ENCODE measurements at places on chromosomes 7 and 10.

DNA sequence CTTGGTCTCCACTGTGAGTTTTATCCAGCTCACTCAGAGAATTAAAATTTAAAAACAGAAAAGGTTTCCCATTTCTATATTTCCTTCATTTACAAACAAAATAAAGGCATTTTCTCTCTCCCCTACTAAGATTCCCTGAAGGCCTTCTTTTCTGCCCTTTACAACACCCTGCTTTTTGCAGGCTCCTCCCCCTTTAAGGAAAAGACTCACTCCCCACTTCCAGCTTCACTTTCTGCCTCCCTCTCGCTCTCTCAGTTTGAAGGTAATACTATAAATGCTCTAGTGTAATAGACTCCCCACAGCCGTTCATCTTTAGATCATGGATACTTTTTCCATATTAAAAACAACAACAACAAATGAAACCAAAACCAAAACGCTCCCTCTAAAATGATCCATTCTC, 53.3 kb downstream of the CDHR3 start:
- DNase-seq = no peak

DNA sequence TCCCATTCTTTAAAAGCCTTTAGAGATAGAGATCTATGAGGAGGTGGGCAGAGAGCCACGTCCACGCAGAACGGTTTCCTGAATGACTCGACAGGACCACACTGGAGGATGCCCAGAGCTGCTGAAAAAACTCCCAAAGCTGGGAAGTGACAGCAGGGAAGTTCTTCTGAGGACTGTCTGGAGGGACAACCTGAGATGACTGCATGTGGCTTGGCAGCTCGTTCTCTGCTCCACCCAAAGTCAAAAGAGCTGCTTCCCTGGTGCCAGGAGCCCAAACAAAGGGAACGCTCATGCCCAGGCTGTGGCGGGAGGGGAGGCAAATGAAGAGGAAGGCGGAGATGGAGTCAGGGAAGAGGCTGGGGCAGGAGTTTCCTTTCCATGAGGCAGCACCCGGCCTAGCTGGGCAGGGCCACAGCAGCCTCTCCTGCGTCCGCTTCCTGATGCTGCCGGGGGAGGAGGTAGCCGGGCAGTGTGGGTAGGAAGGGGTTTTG, 95.4 kb downstream of the CCDC3 start:
- DNase-seq = no peak

DNA sequence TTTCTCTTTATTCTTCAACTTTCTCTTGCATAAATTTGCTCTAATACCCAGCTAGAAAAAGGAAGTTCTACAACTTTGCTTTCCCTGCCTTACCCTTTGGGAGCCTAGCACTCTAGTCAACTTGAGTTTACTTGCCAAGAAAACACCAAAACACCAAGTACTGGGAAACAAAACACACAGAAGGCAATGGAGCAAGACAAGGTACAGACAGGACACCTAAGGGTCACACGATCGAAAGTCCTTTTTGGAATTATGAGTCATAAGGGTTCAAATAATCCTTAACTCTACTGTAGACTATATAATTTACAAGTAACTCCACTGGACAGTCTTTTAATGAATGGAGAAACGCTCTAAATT, 42.6 kb upstream of the ANAPC16 start:
- DNase-seq = no peak

GRCh38 chr10:100749309-100750217, 4.2 kb downstream of the PAX2 start:
- DNase-seq = no peak

DNA sequence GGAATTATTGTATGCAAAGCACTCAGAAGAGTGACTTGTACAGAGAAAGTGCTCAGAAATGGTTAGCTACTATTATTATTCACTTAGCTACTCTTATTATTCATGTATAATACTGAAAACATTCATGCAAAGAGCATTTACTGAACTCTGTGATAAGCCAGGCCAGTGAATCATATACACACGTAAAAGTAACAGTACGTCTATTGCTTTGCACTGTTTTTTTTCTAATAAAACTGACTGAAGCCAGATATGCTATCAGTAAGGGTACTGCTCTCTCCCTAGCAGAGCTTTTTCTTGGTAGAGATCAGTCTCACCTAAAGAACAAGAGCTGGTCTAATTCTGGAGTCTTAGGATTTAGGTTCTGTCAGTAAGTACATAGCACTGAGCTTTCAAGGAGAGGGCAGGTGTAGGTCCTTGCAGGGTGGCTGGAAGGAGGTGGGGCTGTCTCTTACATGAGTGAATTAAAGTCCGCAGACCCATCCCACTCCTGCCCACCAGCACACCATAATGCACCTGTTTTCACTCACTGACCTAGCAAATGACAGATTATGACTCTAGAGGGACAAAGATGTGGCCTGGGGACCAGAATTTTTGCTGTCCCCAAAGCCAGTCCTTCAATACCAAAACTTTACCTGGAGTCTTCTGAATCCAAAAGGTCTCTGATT, 145.9 kb downstream of the ARID5B start:
- no peak for DNase-seq

DNA sequence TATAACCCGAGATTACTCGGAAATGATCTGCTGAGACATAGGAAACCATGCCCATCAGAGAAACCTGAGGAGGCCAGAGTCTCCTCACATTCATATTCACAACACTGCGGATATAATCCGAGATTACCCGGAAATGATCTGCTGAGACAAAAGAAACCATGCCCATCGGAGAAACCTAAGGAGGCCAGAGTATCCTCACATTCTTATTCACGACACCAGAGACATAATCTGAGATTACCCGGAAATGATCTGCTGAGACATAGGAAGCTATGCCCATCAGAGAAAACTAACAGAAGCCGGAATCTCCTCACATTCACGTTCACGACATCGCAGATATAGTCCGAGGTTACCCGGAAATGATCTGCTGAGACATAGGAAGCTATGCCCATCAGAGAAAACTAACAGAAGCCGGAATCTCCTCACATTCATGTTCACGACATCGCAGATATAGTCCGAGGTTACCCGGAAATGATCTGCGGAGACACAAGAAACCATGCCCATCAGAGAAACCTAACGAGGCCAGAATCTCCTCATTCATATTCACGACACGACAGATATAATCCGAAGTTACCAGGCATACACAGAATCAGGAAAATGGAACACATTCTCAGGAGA, 422.3 kb upstream of the AKR1E2 start:
- no peak for DNase-seq

GRCh38 chr7:95389516-95389915, 6.7 kb downstream of the PON3 start:
- DNase-seq = no peak

DNA sequence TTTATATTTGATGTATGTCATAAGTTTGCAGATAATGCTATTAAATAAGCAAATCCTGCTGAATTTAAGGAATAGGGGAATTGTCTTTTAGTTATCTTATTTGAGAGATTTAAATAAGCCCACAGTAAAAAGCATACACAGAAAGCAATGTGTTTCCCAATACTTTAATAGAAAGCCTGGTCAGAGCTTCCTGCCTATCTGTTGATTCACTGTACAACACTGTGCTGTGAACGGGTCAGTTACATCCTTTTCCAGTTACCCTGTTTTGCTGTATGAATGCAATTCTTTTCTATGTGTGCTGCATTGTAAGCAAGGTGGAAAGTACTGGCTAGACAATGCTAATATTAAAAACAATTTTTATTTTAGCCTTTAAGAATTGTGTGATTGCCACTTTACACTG, 81.2 kb downstream of the ANKRD7 start:
- no peak for DNase-seq

DNA sequence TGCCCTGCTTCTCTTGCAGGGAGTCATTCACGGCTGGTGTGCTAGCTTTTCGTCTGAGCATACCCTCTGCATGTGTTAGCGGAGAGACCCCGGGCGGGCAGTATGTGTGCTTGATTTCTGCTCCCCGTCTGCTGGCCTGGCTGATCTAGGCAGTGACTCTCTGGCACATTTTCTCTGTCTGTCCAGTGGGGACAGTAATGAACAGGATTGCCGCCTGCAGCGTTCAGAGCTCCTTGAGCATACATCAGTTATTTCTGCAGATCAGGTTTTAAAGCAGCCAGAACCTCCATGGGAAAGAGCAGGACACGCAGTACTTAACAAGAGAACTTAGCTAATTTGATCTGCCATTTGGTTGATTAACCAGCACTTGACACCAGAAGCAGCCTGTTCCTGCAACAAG, 242.5 kb downstream of the CELF2 start:
- DNase-seq = no peak

DNA sequence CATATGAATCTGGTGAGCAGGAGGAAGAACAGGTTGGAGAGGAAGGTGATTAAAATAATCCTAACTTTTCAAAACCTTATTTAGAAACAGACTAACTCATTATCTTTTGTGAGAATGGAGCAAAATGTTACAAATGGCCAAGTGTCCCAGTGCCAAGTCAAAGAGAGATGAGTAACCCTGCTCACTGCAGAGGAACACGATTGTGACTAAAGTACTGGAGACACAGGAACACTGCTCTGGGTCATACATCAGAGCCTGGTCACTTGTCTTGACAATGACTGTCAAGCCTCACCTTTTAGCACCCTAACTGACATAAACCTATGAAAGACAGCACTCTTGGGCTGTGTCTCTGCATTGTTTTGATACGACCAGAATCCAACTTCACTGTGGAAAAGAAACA, 108.8 kb downstream of the SGMS1 start:
- no peak for DNase-seq

DNA sequence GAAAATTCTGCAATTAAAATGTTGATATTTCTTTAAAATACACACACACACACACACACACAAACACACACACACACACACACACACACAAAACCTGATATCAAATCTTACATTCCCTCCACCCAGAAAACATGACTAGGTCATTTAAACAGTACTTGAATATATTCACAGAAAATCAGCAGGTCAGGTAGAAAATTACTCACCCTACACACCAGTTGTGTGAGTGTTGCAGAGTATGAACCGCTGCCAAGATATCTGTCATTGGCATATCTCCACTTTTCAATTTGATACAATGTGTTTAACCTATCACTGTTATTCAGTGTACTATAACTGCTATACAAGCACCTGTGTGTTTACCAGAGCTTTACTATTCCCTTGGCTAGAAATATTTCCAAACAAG, 283.6 kb upstream of the LRRTM3 start:
- DNase-seq = no peak

- no peak for DNase-seq
Observed at GRCh38 chr10:118045837-118046394, 825 bp downstream of the RAB11FIP2 start.

DNA sequence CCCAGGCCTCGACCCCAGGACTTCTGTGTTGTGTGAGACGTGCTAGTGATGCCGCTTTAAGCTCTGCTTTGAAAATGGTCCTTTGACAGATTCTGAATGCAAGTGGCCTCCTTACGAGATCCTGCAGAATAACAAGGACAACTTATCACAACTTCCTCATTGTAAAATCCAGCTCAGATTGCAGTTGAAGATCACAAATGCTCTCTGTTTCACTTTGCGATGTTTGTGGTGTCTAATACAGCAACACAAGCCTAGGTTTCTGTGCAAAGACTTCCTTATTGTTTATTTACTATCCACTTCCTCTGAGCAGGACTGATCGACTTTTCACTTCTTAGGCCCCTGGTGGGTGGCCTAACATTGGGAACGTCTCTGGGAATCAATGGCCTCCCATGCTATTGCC, 31.7 kb upstream of the INSIG1 start:
- DNase-seq = no peak

- DNase-seq = no peak
Observed at GRCh38 chr10:8462565-8462964, 408.1 kb downstream of the GATA3 start.

GRCh38 chr10:32331606-32332005, 15.4 kb downstream of the EPC1 start:
- DNase-seq = no peak

GRCh38 chr10:111379534-111380187, 302.8 kb downstream of the ADRA2A start:
- no peak for DNase-seq

DNA sequence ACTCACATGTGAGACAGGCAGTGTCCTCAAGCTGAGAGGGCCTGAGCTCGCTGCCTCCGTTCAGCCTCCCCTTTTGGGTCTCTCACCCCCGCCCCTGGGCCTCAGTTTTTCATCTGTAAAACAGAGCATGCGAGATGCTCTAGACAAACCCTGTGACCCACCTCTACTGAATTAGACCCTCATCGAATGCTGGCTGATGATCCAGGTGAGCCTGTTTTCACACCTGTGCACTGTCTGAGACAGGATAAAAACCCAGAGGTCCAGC, 102.1 kb downstream of the PDGFA start:
- DNase-seq = no peak

DNA sequence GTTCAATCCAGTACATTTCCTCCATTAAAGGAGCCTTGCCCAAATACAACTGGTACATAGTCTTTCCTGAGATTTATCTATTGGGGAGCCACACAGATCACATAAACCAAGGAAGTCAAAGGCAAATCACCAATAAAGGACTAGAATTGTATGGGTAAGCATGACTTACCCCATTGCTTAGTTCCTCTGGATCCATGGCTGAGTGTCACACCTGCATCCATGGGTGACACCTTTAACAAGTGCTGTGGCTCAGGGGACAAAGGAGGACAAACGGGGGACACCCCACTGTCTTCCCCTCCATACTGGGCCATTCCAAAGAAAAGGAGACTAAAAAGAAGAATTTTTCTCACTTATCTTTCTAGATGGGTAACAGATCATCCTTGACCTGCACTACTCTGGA, 30.4 kb downstream of the ZNF92 start:
- no peak for DNase-seq

DNA sequence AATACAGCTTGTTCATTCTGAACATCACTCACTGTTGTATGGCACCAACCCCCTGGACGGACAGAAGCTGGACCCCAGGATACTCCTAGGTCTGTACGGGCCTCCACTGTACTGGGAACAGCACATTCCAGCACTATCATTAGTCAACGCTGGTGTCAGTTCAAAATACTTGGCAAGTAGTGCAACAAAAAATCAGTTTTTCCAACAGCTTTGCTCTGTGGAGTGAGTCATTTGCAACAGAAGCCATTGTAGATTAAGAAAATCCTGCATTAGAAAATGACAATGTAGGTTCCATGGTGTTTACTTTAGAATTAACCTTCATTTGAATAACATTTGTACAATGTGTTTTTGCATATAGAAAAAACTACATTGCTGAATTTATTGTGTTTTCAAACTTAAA, 266.6 kb downstream of the HDAC9 start:
- no peak for DNase-seq

GRCh38 chr10:17562614-17563013, 54.6 kb downstream of the HACD1 start:
- no peak for DNase-seq

DNA sequence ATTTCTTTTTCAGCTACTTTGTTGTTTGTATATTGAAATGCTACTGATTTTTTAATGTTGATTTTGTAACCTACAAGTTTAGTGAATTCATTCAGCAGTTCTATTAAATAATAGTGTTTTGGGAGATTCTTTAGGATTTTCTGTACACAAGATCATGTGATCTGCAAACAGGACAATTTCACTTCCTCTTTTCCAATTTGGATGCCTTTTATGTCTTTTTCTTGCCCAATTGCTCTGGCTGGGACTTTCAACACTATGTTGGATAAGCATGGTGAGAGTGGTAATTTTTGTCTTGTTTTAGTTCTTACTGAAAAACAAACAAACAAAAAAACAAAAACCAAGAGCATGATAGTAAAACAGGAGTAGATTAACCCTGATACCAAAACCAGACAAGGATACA, 316.2 kb downstream of the ATRNL1 start:
- no peak for DNase-seq

- no peak for DNase-seq
Observed at GRCh38 chr7:140656548-140657515, 15.9 kb upstream of the ADCK2 start.

- no peak for DNase-seq
Observed at GRCh38 chr7:100686822-100687211, 7.2 kb downstream of the GIGYF1 start.

- DNase-seq = no peak
Observed at GRCh38 chr10:48523212-48523819, 81.6 kb downstream of the ARHGAP22 start.

Data from T-helper 22 cell (primary cell).